ENCODE measurements at places on chromosomes 13 and 19. TPM values are rescaled to one million over a fixed set of nuclear protein-coding genes. Genes with fewer than 3 reads are reported as not detected.

- peaks cover 55% of the 10 kb centered on the region for H3K36me3 ChIP-seq
- no peak overlapping the region for H3K27ac ChIP-seq
- DNase-seq: no peak
- no peaks in the 10 kb centered on the region for H3K27me3 ChIP-seq
- no peaks in the 10 kb centered on the region for H3K4me1 ChIP-seq
- H3K4me3 ChIP-seq: no peak overlapping the region
These were observed 7.8 kb downstream of the ZNF350 start for GRCh38 chr19:51978882-51979281.

DNA sequence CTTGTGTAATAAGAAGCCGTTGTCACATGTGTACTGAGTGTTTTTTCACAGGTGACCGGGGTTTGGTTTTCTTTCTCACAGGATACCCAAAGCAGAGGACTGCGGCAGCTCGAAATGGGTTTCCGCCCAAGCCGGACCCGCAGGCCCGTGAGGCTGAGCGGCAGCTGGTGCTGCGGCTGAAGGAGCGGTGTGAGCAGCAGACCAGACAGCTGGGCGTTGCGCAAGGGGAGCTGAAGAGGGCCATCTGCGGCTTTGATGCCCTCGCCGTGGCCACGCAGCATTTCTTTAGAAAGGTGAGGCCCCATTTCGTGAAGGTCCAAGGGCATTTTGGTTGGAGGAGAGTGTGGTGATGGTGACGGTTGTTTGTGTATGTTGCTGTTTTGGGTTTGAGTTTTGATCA, 236.3 kb downstream of the SLC7A1 start:
- no peak for DNase-seq
- no peaks in the 10 kb centered on the region for H3K36me3 ChIP-seq
- H3K27me3 ChIP-seq: peaks cover 3% of the 10 kb centered on the region
- no peak overlapping the region for H3K4me3 ChIP-seq

DNA sequence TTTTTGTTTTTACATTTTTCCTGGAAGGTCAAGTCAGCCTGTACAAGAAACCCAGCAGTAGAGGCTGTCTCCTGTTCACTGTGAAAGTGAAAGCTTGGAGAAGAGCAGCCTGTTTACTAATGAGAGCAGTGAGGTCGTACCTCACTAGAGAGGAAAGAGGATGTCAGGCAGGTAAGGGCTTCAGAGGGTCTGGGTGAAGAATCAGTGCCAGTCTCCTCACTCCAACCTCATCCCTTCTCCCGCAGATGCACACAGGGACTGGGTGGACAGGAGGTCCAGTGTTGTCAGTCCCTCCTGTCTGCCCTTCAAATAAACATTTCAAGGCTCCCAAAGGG, 462.5 kb downstream of the KLF5 start:
- DNase-seq: no peak
- H3K4me1 ChIP-seq: no peaks in the 10 kb centered on the region
- H3K27me3 ChIP-seq: no peaks in the 10 kb centered on the region

GRCh38 chr19:47186446-47187334, 44.3 kb downstream of the BBC3 start:
- H3K36me3 ChIP-seq: peaks cover 41% of the 10 kb centered on the region
- peaks cover 12% of the 10 kb centered on the region for H3K4me1 ChIP-seq
- peak overlapping the region; percentile 41 for H3K27ac ChIP-seq
- no peak overlapping the region for H3K4me3 ChIP-seq
- peak; percentile 45 for DNase-seq

DNA sequence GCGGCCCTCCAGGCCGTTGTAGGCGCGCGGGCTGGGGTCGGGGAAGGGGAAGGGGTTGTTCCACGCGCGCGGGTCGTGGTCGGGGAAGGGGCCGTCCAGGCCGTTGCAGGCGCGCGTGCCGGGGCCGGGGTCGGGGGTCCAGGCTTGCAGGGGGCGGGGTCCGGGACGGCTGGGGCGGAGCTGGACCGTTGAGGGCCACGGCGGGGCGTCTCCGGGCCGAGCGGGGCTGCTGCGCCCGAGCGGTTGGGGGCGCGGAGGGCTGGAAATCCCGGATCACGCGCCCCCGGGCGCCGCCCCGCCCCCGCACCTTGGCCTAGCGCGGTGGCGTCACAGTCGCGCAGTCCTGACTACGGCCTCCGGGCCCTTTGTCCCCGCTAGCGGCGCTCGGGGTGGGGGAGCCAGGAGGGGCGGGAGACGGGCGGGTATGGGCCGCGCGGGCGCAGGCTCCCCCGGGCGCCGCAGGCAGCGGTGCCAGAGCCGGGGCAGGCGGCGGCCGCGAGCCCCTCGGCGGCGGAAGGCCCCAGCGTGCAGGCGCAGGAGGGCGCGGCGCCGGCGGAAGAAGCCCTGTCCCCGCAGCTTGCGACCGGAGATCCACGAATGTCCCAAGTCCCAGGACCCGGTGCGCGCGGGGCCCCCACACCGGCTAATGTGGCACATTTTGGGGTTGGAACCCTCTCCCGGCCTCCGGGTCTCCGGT, 665 bp downstream of the GPX4 start:
- H3K4me1 ChIP-seq: peaks cover 58% of the 10 kb centered on the region
- DNase-seq: peak; percentile 94
- peak overlapping the region; percentile 42 for H3K4me3 ChIP-seq
- peak overlapping the region; percentile 100 for H3K27ac ChIP-seq

DNA sequence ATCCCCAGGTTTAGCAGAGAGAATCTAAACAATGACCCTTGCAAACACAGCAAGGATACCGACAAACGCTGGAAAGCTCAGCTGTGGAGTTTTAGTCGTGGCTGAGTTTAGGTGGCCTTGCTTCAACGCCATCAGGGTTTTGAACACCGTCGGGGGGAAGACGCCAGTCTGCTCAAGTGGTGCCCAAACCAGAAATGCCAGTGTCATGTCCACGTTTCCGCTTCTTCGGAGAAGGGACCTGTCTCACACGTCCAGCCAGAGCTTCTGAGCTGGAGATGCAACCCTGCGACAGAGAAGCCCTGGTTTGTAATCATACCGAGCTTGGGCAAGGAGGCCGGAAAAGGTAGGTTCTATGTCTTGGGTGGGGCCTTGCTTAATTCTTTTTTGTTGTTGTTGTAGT, 42.6 kb upstream of the ATP11A start:
- H3K4me1 ChIP-seq: no peaks in the 10 kb centered on the region
- H3K27ac ChIP-seq: no peak overlapping the region
- H3K4me3 ChIP-seq: no peak overlapping the region
- H3K36me3 ChIP-seq: no peaks in the 10 kb centered on the region

- DNase-seq: no peak
- H3K36me3 ChIP-seq: no peaks in the 10 kb centered on the region
- H3K27ac ChIP-seq: no peak overlapping the region
- no peak overlapping the region for H3K4me3 ChIP-seq
- no peaks in the 10 kb centered on the region for H3K4me1 ChIP-seq
- peaks cover 6% of the 10 kb centered on the region for H3K27me3 ChIP-seq
These were observed 36.8 kb upstream of the GAS6 start for GRCh38 chr13:113900646-113901045.

The TSSK6 gene
- 6.3 TPM for total RNA-seq

The CPT1C gene
- total RNA-seq: not detected

The KLK3 gene
- not detected for total RNA-seq

All from B cell (primary cell).